ENCODE measurements at places on chromosomes 7 and 10.

GRCh38 chr7:909358-910329 is 33.3 kb downstream of the GET4 start:
- H3K27ac ChIP-seq = peak overlapping the region; percentile 54
- H3K36me3 ChIP-seq = no peaks in the 10 kb centered on the region
- peak; percentile 57 for ATAC-seq
- H3K27me3 ChIP-seq = no peaks in the 10 kb centered on the region

DNA sequence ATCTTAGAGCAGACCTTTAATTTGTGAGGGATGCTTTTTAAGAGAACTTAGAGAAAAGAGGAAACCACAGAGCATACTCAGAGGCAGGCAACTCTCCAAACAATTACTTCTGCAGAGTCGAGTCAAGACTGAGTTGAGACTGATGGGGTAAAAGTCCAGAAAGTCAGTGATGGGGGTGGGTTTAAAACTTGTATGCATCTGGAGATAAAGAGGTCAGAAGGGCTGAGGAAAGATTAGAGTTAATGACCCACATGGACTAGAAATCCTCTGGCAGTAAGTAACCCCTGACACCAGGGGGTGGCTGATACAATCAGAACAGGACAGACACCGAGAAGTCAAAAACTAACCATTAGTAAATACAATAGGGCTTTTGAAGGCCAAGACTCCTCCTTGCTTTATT is 42.4 kb upstream of the SEPTIN7 start:
- peaks cover 14% of the 10 kb centered on the region for H3K4me1 ChIP-seq
- ATAC-seq = peak; percentile 67
- H3K27me3 ChIP-seq = no peaks in the 10 kb centered on the region
- H3K27ac ChIP-seq = peak overlapping the region; percentile 3

DNA sequence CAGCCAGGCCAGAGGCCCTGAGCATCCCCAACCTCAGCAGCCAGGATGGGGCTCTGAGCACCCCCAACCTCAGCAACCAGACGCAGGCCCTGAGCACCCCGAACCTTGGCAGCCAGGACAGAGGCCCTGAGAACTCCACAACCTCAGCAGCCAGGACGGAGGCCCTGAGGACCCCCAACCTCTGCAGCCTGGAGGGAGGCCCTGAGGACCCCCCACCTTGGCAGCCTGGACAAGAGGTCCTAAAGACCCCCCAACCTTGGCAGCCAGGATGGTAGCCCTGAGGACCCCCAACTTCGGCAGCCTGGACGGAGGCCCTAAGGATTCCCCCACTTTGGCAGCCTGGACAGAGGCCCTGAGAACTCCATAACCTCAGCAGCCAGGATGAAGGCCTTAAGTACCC is 17.0 kb downstream of the RRP12 start:
- H3K4me3 ChIP-seq = no peak overlapping the region
- no peak overlapping the region for H3K27ac ChIP-seq
- no peaks in the 10 kb centered on the region for H3K27me3 ChIP-seq
- H3K36me3 ChIP-seq = peaks cover 47% of the 10 kb centered on the region

- no peaks in the 10 kb centered on the region for H3K27me3 ChIP-seq
- peaks cover 59% of the 10 kb centered on the region for H3K4me1 ChIP-seq
- no peaks in the 10 kb centered on the region for H3K36me3 ChIP-seq
- H3K4me3 ChIP-seq = no peak overlapping the region
Observed at GRCh38 chr10:11141571-11142091, 124.0 kb downstream of the CELF2 start.

DNA sequence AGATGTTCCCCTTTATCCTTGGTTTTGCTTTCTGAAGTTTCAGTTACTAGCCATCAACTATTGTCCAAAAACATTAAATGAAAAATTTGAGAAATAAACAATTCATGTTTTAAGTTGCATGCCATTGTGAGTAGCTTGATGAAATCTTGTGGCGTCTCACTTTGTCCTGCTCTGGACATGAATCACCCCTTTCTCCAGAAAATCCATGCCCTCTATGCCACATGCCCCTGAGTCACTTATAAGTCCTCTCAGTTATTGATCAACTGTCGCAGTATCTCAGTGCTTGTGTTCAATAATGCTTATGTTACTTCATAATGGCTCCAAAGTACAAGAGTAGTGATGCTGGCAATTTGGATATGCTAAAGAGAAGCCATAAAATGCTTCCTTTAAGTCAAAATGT is 208.0 kb upstream of the FERD3L start:
- no peaks in the 10 kb centered on the region for H3K27me3 ChIP-seq
- H3K4me1 ChIP-seq = no peaks in the 10 kb centered on the region
- no peak overlapping the region for H3K27ac ChIP-seq

GRCh38 chr7:36563706-36564327 is 160.5 kb downstream of the AOAH start:
- no peak overlapping the region for H3K4me3 ChIP-seq
- H3K36me3 ChIP-seq = no peaks in the 10 kb centered on the region
- no peak overlapping the region for H3K27ac ChIP-seq
- no peak for ATAC-seq

DNA sequence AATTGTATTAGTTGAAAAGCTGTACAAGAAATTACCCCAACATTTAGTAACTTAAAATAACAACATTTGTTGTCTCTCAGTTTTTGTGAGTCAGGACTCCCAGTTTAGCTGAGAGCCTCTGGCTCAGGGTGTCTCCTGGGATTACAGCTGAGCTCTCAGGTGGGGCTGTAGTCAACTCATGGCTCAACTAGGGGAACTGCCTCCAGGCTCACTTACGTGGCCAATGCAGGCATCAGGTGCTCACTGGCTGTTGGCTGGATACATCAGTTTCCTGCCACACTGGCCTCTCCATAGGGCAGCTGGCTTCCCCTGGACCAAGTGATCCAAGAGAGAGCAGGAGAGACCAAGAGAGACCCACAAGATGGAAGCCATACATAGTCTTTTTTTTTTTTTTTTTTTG is 17.5 kb downstream of the CCNY start:
- no peak overlapping the region for H3K4me3 ChIP-seq
- ATAC-seq = peak; percentile 72
- peak overlapping the region; percentile 56 for H3K27ac ChIP-seq

- ATAC-seq = no peak
- no peaks in the 10 kb centered on the region for H3K4me1 ChIP-seq
- H3K27me3 ChIP-seq = no peaks in the 10 kb centered on the region
- no peak overlapping the region for H3K4me3 ChIP-seq
- H3K27ac ChIP-seq = no peak overlapping the region
- no peaks in the 10 kb centered on the region for H3K36me3 ChIP-seq
Observed at GRCh38 chr10:1215862-1216573, 159.8 kb downstream of the WDR37 start.

DNA sequence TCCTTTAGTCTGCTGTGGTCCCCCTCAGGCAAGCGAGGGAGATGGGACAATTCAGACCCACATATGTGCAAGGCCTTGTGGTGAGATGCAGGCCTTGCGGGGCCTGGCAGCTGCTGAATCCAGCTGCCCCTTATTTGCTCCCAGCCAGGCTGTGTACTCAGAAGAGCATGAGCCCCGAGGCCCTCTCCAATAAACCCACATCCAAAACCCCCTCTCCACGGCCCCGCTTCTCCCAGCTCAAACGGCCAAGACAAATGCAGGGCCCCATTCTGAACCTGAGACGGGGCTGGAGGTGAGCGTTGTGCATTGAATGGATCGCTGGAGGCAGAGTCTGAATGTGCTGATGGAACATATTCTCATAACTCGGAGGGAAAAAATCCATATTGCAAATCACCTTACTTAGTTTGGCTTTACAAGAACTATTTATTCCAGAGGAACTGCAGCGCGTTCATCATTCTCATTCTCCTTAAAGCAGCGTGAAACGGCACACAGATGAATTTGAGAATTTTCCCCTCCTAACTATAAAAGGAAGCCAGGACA is 169.2 kb upstream of the LYZL2 start:
- no peaks in the 10 kb centered on the region for H3K36me3 ChIP-seq
- H3K27ac ChIP-seq = no peak overlapping the region
- no peak overlapping the region for H3K4me3 ChIP-seq
- peaks cover 8% of the 10 kb centered on the region for H3K27me3 ChIP-seq
- no peak for ATAC-seq

DNA sequence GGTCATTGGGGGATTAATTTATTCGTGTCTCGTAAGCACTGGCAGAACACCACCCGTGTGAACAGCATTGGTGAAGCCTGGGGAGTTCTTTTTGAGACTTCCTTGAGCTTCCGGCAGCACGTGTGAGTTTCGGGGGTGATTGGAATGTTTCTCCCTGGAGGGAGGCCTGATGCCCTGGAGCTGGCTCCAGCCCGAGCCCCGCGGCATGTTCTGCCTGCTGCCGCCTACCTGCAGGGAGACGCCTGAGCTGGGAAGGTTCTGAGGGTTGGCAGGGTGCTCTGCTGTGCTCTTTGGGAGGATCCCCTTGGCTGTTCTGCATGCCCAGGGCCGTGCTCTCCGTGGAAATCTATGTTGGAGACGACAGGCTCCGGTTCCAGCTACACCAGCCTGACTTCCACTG is 159.3 kb downstream of the MGMT start:
- no peak for ATAC-seq
- no peak overlapping the region for H3K27ac ChIP-seq
- no peak overlapping the region for H3K4me3 ChIP-seq
- peaks cover 60% of the 10 kb centered on the region for H3K36me3 ChIP-seq
- no peaks in the 10 kb centered on the region for H3K27me3 ChIP-seq

DNA sequence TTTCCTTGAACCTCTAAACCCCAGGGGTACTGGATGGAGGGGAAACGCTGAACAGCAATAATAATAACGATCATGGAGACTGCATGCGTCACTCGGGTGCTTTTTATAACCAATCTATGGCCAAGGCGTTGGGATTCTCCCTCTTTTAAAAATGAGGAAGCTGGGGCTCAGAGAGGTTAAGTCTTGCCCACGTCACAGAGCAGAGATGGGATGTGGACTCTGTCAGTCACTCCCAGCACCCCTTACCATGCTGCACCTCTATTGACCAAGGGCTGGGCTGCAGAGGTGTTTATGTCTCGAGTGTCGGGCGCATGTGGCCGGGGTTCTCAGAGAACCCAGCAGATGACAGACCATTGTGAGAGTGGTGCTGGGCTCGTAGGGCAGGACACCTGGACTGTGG is 129.9 kb downstream of the CDH23 start:
- ATAC-seq = peak; percentile 45
- H3K36me3 ChIP-seq = no peaks in the 10 kb centered on the region
- H3K27ac ChIP-seq = no peak overlapping the region
- H3K27me3 ChIP-seq = peaks cover 40% of the 10 kb centered on the region
- H3K4me3 ChIP-seq = no peak overlapping the region

GRCh38 chr10:105974803-105975456 is 1189.6 kb downstream of the SORCS1 start:
- H3K4me3 ChIP-seq = no peak overlapping the region
- H3K4me1 ChIP-seq = no peaks in the 10 kb centered on the region
- H3K36me3 ChIP-seq = no peaks in the 10 kb centered on the region
- ATAC-seq = no peak
- H3K27me3 ChIP-seq = no peaks in the 10 kb centered on the region

DNA sequence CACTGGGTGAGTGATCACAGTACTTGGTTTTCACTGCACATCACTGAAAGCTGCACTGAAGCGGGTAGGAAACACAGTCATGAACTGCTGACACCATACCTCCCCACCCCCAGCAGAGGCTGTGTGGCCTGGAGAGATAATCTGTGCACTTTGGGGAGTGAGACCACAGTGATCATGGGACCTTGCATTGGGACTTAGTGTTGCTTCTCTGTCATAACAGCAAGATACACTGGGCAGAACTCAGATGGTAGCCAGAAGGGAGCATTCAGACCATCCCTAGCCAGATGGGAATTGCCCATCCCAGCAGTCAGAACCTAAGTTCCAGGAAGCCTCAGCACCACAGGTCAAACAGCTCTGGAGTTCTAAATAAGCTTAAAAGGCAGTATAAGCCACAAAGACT is 346.4 kb upstream of the TMEM229A start:
- H3K27me3 ChIP-seq = no peaks in the 10 kb centered on the region
- no peaks in the 10 kb centered on the region for H3K4me1 ChIP-seq
- ATAC-seq = no peak

- no peaks in the 10 kb centered on the region for H3K27me3 ChIP-seq
- peak; percentile 55 for ATAC-seq
- H3K4me3 ChIP-seq = no peak overlapping the region
- peaks cover 61% of the 10 kb centered on the region for H3K36me3 ChIP-seq
Observed at GRCh38 chr7:73452999-73453635, 19.5 kb downstream of the FZD9 start.

DNA sequence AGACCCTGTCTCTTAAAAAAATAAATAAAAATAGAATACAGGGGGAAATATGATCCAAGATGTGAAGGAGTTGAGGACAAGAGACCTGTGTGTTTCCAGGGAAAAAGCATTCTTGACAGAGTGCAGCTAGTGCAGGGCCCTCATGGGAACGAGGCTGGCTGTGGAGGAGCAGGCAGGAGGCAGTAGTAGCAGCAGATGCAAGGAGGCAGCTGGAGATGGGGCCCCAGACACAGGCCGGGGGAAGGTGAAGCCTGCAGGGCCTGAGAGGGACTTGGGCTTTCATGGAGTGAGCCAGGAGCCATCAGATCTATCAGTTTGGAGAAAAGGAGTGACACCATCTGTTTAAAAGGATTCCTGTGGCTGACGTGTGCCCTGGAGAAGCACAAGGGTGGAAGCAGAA is 71.4 kb upstream of the ZNF438 start:
- H3K36me3 ChIP-seq = no peaks in the 10 kb centered on the region
- peak overlapping the region; percentile 52 for H3K27ac ChIP-seq
- no peak for ATAC-seq
- no peak overlapping the region for H3K4me3 ChIP-seq

DNA sequence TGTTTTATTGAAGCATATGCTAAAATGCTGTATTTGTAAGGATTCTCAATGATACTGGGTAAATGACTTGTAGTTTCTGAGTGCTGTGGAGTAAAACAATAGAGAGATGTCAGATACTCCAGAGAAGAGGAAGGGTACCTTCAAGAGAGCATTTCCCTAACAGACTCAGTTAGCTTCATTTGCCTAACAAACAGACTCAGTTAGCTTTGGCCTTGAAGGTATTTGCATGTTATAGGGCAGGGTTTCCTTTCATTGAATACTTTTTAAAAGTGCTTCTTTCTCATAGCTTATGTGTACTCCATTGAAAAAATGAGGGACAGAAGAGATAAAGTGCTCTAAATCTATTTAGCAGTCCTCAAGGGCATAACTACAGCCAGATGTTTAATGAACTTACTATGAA is 101.8 kb downstream of the CHN2 start:
- H3K27me3 ChIP-seq = peaks cover 23% of the 10 kb centered on the region
- no peak for ATAC-seq
- H3K4me3 ChIP-seq = no peak overlapping the region
- no peaks in the 10 kb centered on the region for H3K4me1 ChIP-seq

GRCh38 chr10:71217266-71218045 is 5.1 kb downstream of the UNC5B start:
- H3K4me1 ChIP-seq = peaks cover 15% of the 10 kb centered on the region
- no peak overlapping the region for H3K27ac ChIP-seq
- no peak for ATAC-seq
- H3K27me3 ChIP-seq = peaks cover 85% of the 10 kb centered on the region
- H3K36me3 ChIP-seq = no peaks in the 10 kb centered on the region
- peak overlapping the region; percentile 55 for H3K4me3 ChIP-seq

- ATAC-seq = no peak
- no peak overlapping the region for H3K27ac ChIP-seq
- peaks cover 35% of the 10 kb centered on the region for H3K4me1 ChIP-seq
- H3K36me3 ChIP-seq = no peaks in the 10 kb centered on the region
Observed at GRCh38 chr10:5441106-5441505, 28.7 kb downstream of the NET1 start.

- no peaks in the 10 kb centered on the region for H3K27me3 ChIP-seq
- peak overlapping the region; percentile 89 for H3K27ac ChIP-seq
- peaks cover 69% of the 10 kb centered on the region for H3K4me1 ChIP-seq
- peak; percentile 78 for ATAC-seq
- H3K4me3 ChIP-seq = peak overlapping the region; percentile 83
Observed at GRCh38 chr7:73521636-73522104, 423 bp downstream of the BAZ1B start.

All from stimulated activated memory B cell treated with anti-CD40 and anti-IgM and Interleukin-4, amounts not matched to agents 10 μg/mL and 1 μg/mL and 100 μg/mL, for 72 hours (primary cell).